Esophagus squamous epithelium (tissue), 5 donors: ENCODE measurements at places on chromosomes 2 and 18. TPM values are rescaled to one million over a fixed set of nuclear protein-coding genes. Genes with fewer than 3 reads are reported as not detected.

DNA sequence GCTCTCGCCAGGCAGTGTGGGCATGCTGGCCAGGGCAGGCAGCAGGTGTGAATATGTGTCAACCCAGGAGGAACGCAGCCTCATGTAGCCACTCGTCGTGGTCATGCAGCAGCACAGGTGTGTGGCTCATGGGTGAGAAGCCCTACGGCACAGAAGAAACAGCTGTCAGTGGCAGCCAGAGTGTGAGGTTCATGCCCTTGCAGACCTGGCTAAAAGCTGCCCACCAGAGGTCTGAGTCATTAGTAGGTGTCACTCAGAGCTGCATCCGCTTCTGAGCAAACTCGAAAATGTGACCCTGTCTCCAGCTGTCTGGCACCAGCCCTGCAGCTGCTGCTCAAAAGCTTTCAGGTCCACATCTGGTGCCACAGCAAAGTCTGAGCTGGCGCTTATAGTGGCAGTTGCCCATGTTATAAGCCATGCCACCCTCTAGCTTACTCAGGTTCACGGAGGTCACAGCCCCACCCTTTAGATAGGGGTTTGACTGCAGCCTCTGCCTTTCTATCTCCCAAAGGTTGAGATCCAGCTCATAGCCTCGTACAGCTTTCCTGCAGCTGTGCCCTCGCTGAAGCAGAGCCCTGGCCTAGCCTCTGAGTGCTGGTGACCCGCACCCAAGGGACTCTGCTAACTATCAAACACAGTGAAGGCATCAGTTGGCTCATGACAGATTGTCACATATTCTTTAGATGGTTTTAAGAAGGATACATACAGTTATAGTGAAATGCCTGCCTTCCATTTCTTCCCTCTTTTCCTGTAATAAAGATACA is 195.0 kb downstream of the CCDC102B start:
- no peak overlapping the region for H3K4me3 ChIP-seq
- no peaks in the 10 kb centered on the region for H3K36me3 ChIP-seq
- H3K27me3 ChIP-seq: no peaks in the 10 kb centered on the region
- H3K27ac ChIP-seq: no peak overlapping the region

GRCh38 chr2:172091000-172091641 is 5.8 kb downstream of the DLX1 start:
- DNase-seq: no peak
- H3K27me3 ChIP-seq: peaks cover 88% of the 10 kb centered on the region
- H3K4me1 ChIP-seq: peaks cover 30% of the 10 kb centered on the region
- H3K27ac ChIP-seq: no peak overlapping the region
- no peaks in the 10 kb centered on the region for H3K36me3 ChIP-seq

GRCh38 chr2:174595116-174595809 is 2.3 kb downstream of the WIPF1 start:
- H3K27ac ChIP-seq: peak overlapping the region; percentile 72
- no peaks in the 10 kb centered on the region for H3K36me3 ChIP-seq
- H3K4me3 ChIP-seq: no peak overlapping the region
- no peak for DNase-seq
- peaks cover 5% of the 10 kb centered on the region for H3K4me1 ChIP-seq

The ALPP gene
- not detected for total RNA-seq

The C1QL2 gene
- not detected for total RNA-seq

DNA sequence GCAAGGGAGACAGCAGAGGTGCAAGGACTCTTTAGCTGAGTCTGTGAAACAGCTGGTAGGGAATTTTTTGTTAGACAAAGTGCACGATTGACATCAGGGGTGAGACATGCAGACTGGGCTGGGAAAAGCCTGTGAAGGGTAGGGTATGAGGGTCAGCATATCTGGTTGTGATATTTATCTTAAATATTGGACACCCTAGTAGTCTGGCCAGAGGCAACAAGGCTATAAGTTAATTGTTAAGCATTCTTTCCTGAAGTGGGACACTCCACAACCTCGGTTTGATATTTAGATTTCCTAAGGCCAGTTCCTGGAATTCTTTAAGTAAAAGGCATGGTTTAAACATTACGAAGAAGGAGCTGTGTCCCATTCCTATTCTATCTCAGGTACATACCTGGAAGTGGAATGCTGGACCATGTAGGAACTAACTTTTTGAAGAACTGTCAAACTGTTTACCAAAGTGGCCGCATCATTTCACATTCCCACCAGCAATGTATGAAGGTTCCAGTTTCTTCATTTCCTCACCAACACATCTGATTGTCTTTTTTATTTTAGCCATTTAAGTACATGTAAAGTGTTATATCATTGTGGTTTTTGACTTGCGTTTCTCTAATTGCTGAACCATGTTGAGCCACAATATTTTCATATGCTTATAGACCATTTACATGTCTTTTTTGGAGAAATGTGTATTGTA is 22.5 kb downstream of the EHBP1 start:
- H3K27ac ChIP-seq: no peak overlapping the region
- H3K36me3 ChIP-seq: no peaks in the 10 kb centered on the region
- no peak overlapping the region for H3K4me3 ChIP-seq
- H3K27me3 ChIP-seq: no peaks in the 10 kb centered on the region
- peaks cover 15% of the 10 kb centered on the region for H3K4me1 ChIP-seq

DNA sequence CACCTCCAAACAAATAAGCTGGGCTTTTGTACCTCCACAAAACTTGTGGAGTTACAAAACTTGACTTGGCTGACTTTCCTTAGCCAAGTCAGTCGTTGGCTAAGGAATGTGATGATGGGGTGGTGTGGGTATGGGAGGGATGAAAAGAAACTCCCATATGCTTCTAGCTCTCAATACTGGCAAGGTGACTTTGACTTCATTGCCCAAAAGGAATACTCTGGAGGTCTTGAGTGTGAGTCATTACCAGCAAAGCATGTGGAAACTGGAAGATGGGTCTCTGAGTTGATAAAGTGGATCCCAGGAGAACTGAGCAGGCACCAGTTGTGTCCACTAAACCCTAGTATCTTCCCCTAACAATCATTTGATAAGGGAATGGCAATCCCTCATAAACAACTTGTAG is 226.7 kb downstream of the GULP1 start:
- no peaks in the 10 kb centered on the region for H3K27me3 ChIP-seq
- H3K4me1 ChIP-seq: no peaks in the 10 kb centered on the region
- H3K27ac ChIP-seq: no peak overlapping the region
- no peak overlapping the region for H3K4me3 ChIP-seq

- H3K4me1 ChIP-seq: peaks cover 16% of the 10 kb centered on the region
- H3K36me3 ChIP-seq: no peaks in the 10 kb centered on the region
- H3K4me3 ChIP-seq: no peak overlapping the region
- no peaks in the 10 kb centered on the region for H3K27me3 ChIP-seq
These were observed 261.1 kb downstream of the ANAPC1 start for GRCh38 chr2:111622859-111623258.

- no peaks in the 10 kb centered on the region for H3K4me1 ChIP-seq
- H3K27me3 ChIP-seq: no peaks in the 10 kb centered on the region
- no peak for DNase-seq
- H3K4me3 ChIP-seq: no peak overlapping the region
- H3K36me3 ChIP-seq: no peaks in the 10 kb centered on the region
These were observed 329.4 kb downstream of the AGPS start for GRCh38 chr2:177721818-177722567.

DNA sequence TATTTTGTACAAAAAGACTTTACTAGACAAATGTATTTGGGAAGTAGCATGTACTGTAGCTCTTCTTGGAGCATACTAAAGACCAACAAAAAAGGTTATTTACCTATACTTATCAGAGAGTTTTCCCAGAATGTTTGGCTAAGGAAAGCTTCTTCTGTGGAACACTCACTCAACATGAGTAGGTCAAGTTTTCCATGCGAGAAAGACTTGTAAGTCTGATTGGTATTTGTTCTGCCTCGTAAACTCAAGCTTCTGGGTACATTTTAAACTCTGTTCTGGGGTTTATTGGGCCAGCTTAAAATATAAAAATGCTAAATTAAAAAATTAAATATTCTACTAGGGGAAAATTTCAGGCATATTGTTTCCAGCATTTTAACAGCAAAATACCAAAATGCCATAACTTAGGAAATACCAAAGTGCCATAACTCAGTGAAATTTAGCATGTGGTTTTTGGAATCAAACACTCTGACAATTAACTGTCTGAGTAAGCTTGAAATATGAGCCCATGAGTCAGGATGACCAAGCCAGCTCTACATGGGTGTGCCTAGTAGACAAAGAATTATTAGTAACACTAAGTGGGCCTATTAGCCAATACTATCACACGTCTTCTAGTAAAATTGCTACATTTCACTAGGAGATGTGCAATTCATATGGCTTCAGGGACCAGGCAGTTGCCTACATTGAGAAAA is 47.3 kb upstream of the SERPINE2 start:
- no peak overlapping the region for H3K27ac ChIP-seq
- no peak overlapping the region for H3K4me3 ChIP-seq
- DNase-seq: no peak
- no peaks in the 10 kb centered on the region for H3K27me3 ChIP-seq
- peaks cover 7% of the 10 kb centered on the region for H3K4me1 ChIP-seq
- H3K36me3 ChIP-seq: no peaks in the 10 kb centered on the region

The CHAC2 gene
- 6.4 TPM for total RNA-seq

DNA sequence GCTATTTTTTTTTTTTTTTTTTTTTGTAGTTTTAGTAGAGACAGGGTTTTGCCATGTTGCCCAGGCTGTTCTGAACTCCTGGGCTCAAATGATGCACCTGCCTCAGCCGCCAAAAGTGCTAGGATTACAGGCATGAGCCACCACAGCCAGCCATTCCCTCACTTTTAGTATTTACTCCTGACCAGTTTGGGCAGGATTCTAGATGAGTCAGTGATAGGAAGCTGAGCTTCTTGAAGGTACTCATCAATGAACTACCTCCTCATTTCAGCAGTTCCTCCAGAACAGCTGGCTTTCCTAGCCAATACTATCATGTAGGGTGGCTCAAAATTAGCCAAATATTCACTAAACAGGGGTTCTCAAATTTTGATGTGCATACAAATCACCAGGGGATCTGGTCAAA is 57.2 kb downstream of the CYBRD1 start:
- no peak overlapping the region for H3K27ac ChIP-seq
- no peak overlapping the region for H3K4me3 ChIP-seq
- no peaks in the 10 kb centered on the region for H3K36me3 ChIP-seq
- DNase-seq: no peak
- no peaks in the 10 kb centered on the region for H3K4me1 ChIP-seq
- no peaks in the 10 kb centered on the region for H3K27me3 ChIP-seq

The CNDP1 gene
- not detected for total RNA-seq

- no peak for DNase-seq
- peak overlapping the region; percentile 70 for H3K27ac ChIP-seq
- no peak overlapping the region for H3K4me3 ChIP-seq
- H3K36me3 ChIP-seq: no peaks in the 10 kb centered on the region
These were observed 250.5 kb downstream of the HDAC4 start for GRCh38 chr2:239150125-239151011.

DNA sequence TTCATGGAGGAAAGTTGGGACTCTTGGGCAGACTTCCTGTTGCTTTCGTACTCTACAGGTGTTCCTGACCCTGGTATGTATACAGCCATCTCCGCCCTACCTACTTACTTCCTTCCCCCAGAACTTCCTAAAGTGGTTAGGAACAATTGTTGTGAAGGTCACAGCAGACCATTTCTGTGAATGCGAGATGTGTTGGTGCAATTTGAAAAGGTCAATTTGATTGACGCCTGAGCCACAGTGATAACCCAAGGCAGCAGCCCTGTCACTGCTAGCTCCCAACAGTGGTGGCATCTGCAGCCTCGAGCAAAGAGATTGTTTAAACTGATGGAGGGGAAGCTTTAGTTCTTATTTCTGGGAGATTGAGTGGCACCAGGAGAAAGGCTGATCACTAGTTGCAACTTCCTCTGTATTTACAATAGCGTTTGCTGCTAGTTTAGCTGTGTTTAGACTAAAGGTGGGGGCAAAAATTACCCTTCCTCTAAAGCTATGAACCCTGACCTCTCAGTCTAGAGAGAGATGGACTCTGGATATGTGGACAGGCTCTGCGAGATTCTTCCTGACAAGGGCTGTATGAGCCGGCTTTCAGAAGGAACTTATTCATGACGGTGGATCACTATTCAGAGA is 78.3 kb upstream of the MAP4K3 start:
- H3K4me1 ChIP-seq: peaks cover 59% of the 10 kb centered on the region
- no peak overlapping the region for H3K27ac ChIP-seq
- H3K4me3 ChIP-seq: no peak overlapping the region
- DNase-seq: no peak
- H3K36me3 ChIP-seq: no peaks in the 10 kb centered on the region

The VWA3B gene
- not detected for total RNA-seq

The UGT1A4 gene
- total RNA-seq: 2.9 TPM

DNA sequence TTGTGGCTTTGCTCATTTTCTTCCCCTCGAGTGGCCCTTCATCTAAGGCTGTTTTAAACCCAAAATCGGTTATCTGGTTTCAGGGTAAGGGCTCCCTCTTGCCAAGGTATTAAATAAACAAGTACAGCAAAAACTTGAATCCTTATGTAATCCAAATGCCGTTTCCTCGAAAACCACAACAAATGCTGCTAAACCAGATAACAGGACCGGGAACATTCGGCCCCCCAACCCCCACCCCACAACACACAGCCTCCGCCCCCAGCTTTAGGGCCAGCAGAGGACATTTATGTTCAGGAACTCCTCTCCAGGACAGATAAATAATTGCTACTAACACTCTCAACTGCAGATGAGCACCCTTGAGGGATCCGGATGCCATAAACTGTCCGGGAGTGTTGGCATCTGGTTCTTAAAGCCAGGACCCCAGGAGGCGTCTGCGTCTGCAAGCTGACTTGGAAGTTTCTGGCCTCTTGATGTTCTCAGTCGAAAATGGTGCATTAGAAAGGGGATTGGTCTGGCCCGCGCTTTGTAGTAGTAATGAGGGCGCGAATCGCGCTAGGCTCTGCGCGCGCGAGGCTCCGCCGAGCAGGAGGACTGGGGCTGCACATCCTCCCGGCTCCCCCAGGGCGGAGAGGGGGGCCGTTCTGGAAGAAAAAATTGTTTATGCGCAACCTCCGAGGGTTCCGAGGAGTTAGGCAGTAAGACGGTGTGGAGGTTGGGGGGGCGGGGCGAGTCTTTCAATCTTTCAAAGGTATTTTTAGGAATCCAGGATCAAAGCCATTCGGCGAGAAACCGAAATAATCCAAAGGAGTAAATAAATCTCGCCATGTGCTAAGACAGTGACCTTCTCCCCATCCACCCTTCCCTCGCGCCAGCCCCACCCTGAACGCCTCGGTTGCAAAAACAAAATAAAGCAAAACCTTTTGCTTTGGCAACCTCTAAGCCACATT is 3.9 kb upstream of the ID2 start:
- no peaks in the 10 kb centered on the region for H3K36me3 ChIP-seq
- no peaks in the 10 kb centered on the region for H3K27me3 ChIP-seq
- no peak for DNase-seq
- H3K4me1 ChIP-seq: peaks cover 21% of the 10 kb centered on the region
- peak overlapping the region; percentile 75 for H3K4me3 ChIP-seq

GRCh38 chr18:11115276-11115675 is 34.1 kb downstream of the PIEZO2 start:
- no peak overlapping the region for H3K27ac ChIP-seq
- DNase-seq: no peak
- H3K4me3 ChIP-seq: no peak overlapping the region
- H3K36me3 ChIP-seq: no peaks in the 10 kb centered on the region
- H3K4me1 ChIP-seq: no peaks in the 10 kb centered on the region

DNA sequence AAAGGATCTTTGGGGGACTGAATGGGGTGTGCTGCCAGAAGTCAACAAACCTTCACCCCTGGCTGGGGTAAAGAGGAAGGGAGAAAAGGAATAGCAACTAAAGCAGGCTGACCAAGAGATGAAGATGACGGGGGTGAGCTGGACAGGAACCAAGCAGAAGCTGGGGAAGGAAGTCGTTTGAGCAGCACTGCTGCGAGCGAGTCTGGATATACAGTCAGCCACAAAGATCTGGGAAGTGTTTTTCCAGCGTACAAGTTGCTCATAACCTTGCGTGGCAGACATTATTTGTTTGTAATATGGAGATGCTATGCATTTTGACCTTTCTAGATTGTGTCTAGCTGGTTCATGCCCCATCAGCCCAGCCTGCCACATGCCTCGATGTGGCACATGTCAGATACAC is 71.2 kb downstream of the EIF2AK3 start:
- H3K4me3 ChIP-seq: no peak overlapping the region
- no peak for DNase-seq
- peaks cover 2% of the 10 kb centered on the region for H3K36me3 ChIP-seq
- H3K4me1 ChIP-seq: no peaks in the 10 kb centered on the region
